ENCODE measurements at places on chromosomes 12 and 14.

- DNase-seq, result no peak
These were observed 167.4 kb downstream of the TMTC3 start for GRCh38 chr12:88309546-88309945.

DNA sequence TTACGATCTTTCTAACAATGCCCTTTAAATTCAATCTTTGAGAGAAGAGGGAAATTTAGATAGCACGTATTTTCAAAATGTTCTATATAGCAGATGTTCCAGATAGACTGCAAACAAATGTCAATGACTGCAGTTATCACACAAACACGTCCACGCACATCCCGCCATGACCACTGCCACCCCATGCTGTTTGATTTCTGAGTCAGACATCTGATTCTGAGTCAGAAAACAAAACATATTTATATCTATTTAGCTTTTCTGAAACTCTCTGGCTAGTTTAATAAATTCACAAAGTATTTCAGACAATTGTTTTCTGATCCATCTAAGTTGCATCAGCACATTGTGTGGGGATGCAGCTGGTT lies 105.9 kb upstream of the BCAT1 start:
- peak; percentile 47 for DNase-seq

DNA sequence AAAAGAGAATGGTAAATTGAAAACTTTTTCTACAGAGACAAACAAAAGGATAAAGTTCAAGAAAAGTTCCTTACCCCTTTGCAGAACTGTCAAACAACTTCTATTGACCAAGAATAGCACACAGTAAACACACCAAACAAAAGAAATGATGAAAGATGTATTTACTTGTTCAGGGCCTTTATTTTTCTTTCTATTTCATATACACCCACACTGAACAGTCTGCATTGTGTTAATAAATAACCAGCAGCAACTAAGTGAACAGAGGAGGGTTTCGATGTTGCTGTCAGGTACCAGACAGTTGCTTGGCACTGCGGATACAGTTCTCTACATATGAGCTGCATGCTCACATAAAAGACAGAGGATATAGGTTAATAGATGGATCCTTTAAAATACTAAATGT lies 122.1 kb downstream of the SOX5 start:
- DNase-seq, result no peak

DNA sequence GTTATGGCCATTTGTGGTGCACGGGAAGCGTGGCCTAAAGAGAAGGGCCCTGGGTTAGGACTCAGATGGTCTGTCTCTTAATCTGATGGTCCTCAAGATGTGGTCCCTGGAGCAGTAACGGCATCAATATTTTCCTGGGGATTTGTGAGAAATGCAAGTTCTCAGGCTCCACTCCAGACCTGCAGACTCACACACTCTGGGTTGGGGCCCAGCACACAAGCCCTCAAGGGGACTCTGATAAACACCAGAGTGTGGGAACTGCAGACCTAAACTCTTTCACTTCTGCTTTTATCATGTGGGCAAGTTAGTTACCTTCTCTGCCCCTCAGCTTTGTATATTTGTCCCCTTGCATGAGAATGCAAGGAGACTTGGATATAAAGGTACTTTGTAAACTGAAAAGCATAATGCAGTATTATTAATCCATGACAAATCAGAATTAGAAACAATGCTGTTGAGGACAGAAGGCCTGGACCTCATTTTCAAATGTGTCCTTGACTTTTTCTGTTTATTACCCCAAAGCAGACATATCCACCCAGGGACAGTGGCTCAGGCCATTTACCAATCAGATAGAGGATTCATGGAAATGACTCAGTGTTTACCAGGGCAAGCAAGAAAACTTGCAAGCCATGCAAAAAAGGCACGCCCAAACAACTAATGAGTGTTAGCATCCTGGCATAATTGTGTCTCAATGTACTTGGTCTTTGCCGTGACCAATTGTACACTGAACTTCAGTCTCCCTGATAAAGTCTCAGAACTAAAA lies 157.0 kb downstream of the ASCL1 start:
- no peak for DNase-seq

DNA sequence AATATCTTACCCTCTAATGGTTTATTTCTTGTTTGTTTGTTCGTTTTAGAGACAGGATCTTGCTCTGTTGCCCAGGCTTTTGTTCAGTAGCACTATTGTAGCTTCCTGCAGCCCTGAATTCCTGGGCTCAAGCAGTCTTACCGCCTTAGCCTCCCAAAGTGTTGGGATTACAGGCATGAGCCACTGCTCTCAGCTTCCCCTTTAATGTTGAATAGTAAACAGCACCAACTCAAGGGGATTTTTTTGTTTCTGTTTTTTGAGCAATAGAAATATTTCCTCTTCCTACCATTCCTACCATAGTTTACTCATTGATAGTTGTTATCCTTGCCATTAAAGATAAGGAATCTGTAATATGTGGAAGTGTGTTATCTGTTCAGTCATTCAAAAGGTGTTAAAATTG lies 10.7 kb downstream of the ARID4A start:
- no peak for DNase-seq

DNA sequence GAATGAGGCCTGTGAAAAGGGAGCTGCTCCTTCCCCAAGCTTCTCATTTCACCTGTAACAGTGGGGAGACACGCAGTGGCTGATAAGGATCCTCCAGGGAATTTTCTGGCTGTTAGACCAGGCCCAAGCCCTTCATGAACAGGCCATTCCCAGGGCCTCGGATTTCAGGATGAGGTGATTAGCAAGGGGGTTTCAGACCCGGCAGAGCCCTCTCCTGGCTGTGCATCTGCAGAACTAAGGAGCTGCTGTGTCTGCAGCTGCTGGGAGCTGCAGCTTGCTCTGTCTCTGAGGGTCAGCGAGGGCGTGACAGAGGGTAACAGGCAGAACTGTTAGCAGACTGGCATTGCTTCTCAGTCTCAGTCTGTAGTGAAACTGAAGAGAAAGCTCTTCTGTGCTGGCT lies 110.4 kb downstream of the KCNA5 start:
- DNase-seq, result no peak

GRCh38 chr14:89899917-89900663 lies 54.4 kb downstream of the EFCAB11 start:
- DNase-seq, result no peak
